ENCODE measurements at places on chromosomes 13 and 19.

DNA sequence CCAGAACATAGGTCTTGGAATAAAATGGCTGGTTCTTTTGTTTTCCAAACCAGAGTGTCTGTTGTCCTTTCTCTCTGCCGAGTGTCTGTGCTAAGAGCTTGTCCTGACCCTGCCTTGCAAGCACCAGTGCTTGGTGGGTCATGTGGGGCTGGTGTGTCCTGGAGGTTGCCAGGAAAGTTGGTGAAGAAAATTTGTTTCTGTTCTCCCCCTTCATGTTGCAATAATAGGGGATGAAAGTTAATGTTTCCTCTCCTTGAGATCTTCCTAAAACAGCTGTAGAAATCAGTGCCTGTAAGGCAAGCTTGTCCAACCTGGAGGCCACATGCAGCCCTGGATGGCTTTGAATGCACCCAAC is 2.7 kb downstream of the HAMP start:
- H3K27me3 ChIP-seq: peaks cover 2% of the 10 kb centered on the region
- H3K4me1 ChIP-seq: peaks cover 8% of the 10 kb centered on the region
- H3K27ac ChIP-seq: no peak overlapping the region
- H3K4me3 ChIP-seq: no peak overlapping the region
- no peaks in the 10 kb centered on the region for H3K36me3 ChIP-seq

DNA sequence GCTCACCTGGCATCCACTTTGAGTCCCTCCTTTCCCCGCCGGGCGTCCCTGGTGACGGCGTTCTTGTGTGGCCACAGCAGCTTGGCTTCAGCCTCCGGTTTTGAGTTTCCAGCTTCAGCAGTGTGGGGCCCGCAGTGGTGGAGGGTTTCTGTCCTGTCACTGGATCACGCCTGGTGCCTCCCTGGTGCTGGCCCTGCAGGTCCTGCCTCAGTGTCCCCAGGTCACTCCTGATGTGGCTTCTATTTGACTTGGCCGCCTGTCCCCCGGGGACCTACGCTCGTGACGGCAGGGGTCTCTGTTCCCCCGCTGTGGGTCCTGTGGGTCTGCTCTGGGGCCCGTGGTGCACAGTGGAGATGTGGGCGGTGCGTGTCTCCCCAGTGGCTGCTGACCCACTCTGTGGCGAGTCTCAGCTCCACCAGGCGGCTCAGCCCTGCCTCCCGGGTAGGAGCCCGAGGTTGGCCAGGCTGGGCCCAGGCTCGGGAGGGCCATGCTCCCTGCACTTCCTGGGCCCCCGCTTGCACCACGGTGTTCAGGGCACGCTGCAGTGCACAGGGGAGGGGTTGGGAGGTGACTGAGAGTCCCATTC is 1.9 kb downstream of the ATP4B start:
- no peak overlapping the region for H3K4me3 ChIP-seq
- no peak for DNase-seq
- no peaks in the 10 kb centered on the region for H3K36me3 ChIP-seq
- no peak overlapping the region for H3K27ac ChIP-seq
- H3K27me3 ChIP-seq: no peaks in the 10 kb centered on the region

DNA sequence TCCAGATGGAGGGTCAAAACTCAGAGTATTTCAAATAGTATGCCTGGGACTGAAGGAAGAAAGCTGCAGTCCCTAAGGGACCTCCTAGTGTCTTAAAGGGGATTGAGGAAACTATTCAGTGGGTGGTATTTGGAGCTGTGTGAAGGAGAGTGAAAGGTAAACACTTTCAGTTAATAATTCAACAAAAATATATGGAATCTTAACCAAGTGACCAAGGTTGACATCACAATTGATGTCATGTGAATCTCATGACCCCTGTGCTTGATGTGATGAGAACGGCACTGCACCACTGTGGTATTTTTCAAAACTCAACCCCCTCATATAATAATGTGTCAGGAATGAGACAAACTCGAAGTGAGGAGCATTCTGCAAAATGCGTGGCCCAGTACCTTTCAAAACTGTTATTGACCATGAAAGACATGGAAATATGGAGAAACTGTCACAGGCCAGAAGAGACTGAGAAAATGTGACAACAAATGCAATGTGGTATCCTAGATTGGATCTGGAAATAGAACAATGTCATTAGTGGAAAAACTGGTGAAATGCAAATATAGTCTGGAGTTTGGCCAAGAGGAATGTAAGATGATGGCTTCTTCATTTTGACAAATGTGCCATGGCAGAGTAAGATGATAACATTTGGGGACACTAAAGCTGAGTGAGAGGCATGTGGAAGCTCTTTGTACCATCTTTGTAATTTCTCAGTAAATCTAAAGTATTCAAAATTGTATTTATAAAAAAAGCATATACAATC is 553.9 kb downstream of the RFC3 start:
- no peak overlapping the region for H3K4me3 ChIP-seq
- H3K4me1 ChIP-seq: no peaks in the 10 kb centered on the region
- no peaks in the 10 kb centered on the region for H3K27me3 ChIP-seq
- no peak overlapping the region for H3K27ac ChIP-seq
- no peak for DNase-seq
- H3K36me3 ChIP-seq: no peaks in the 10 kb centered on the region

DNA sequence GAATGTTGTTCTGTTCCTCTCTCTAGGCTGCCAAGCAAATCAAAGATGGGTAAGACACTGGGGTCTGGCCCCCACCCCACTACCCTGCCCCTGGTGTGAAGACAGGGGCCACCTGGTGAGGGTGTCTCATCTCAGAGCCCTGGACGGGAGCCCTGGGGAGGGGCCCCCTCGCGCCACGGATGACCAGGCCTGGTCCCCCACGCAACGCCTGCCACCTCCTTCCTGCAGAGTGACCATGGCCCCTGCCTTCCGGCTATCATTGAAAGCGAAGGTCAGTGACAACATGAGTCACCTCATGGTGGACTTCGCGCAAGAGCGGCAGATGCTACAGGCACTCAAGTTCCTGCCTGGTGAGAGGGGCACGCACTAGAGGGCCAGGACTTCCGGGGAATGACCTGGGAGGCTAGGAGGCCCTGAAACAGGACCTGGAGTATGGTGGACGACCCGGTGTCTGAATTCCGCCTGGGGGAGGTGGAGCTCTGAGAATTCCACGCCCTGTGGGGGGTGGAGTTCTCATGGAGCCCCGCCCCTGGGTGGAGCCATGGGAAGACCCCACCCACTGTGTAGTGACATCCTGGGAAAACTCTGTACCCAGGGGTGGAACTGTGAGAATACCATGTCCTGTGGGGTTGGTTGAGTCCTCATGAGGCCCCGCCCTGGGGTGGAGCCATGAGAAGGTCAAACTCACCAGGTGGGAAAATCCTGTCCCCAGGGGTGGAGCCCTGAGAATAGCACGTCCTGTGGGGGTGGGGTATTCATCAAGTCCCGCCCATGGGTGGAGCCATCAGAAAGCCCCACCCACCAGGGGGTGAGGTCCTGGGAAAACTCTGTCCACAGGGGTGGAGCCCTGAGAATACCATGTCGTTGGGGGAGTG is 6.1 kb downstream of the FSD1 start:
- H3K27ac ChIP-seq: no peak overlapping the region
- H3K27me3 ChIP-seq: no peaks in the 10 kb centered on the region
- H3K36me3 ChIP-seq: peaks cover 29% of the 10 kb centered on the region
- DNase-seq: no peak

DNA sequence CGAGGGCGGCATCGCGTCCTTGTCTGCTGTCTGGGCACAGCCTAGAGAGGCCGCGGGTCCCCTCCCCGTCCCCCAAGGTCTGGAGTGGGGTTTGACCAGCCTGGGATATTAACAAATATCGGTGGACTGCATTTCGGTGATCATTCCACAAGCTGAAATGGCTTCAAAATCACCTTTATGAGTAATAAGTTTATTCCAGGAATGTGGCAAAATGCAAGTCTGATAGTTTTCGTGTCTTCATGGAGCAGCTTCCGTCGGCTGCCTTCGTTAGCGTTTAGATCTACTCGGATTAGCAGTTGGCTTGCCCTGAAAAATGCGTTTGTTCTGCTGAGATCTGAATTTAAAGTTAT is 1.1 kb upstream of the GJA3 start:
- no peak overlapping the region for H3K27ac ChIP-seq
- no peak overlapping the region for H3K4me3 ChIP-seq
- H3K27me3 ChIP-seq: peaks cover 86% of the 10 kb centered on the region
- no peaks in the 10 kb centered on the region for H3K4me1 ChIP-seq
- no peaks in the 10 kb centered on the region for H3K36me3 ChIP-seq

DNA sequence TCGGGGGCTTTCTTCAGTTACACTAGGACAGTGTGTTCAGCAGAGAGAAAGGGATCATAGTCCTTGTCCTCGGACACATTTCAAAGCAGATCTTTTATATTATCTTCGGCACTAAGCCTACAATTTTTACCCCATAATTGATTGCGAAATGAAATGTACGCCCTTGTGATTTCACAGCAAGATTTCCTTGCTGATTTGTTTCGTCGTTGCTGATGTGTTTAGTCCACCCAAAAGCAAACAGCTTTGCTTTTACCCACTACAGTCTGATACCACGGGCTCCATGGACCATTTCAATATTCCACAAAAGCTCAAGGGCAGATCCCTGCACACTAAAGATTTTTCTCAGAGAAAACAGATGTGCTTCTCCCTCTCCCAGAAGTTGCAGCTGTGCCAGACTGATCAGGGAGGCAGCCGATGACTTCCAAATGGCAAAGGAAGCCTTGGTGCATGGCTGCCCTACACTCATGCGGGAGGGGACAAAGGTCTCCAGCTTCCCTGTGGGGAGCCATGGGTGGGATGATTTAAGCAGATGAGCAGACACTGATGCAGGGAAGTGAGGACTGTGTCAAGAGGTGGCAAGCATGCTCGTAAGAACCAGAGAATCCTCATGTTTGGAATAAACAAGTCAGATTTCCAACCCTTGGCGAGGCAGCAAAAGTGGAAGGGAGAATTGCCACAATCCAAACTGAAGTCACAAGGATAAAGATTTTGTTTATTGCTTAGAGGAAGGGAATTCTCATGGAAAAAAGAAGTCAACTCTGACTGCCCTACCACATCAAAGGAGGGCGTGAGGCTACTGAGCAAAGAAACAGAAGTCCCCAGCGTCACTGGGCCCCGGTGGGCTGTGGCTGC is 81.1 kb downstream of the STK24 start:
- H3K27me3 ChIP-seq: no peaks in the 10 kb centered on the region
- no peak for DNase-seq
- H3K4me1 ChIP-seq: peaks cover 12% of the 10 kb centered on the region
- H3K36me3 ChIP-seq: peaks cover 9% of the 10 kb centered on the region
- H3K4me3 ChIP-seq: no peak overlapping the region
- no peak overlapping the region for H3K27ac ChIP-seq

DNA sequence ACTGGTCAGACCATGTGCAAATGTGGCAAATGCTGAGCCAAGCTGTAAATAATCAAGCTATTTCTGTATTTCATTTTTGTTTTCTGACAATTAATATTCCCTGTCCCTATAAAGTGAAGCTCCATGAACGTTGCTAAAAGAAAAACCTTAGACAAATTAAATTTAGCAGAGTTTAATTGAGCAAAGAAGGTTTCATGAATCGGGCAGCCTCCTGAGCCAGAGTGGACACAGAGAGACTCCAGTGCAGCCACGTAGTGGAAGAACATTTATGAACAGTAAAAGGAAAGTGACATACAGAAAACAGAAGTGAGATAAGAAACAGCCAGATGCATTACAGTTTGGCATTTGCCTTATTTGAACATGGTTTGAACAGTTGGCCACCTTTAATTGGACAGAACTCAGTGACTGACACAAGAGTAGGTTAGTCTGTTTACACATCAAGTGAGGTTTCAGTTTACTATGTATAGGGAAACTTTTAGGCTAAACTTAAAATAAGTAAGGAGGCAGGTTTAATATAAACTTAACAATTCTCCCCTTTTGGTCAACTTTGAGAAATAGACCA is 69.7 kb downstream of the UFM1 start:
- no peaks in the 10 kb centered on the region for H3K27me3 ChIP-seq
- H3K36me3 ChIP-seq: no peaks in the 10 kb centered on the region
- no peak for DNase-seq
- H3K4me1 ChIP-seq: no peaks in the 10 kb centered on the region
- no peak overlapping the region for H3K27ac ChIP-seq

GRCh38 chr19:35069696-35070095 is 28.2 kb downstream of the HPN start:
- no peaks in the 10 kb centered on the region for H3K36me3 ChIP-seq
- H3K4me3 ChIP-seq: no peak overlapping the region
- H3K27me3 ChIP-seq: no peaks in the 10 kb centered on the region
- peaks cover 8% of the 10 kb centered on the region for H3K4me1 ChIP-seq
- DNase-seq: no peak

DNA sequence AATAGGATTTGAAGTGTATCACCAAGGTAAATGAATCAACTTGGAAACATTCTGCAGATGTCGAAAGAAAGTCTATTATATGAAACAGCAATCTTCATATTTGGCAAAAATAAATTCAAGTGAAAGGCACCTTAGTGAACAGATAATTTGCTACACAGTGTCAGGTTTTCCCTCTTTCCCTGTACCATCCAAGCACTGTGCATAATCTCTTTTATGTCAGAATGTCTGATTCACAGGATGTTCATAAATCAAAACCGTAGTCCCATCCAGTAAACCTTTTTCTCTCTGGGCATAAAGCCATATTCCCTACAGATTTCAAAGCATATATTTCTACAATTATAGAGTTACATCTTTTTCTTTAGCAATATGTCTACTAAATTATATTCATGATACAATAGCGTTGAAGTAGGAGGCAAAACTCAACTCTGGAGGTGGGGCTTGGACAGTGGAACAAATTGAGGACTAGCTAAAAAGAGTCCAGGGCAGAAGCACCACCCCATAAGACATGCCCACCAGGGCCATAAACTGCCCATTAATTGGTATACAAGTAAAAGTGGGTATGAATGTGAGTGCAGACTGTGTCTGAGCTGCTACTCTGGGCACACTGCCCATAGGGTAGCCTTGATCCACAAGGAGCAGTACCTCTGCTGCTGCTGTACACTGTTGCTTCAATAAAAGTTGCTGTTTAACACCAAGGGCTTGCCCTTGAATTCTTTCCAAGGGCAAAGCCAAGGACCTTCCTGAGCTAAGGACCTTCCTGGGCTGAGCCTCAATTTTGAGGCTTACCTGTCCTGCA is 72.1 kb upstream of the MYCBP2 start:
- H3K4me1 ChIP-seq: no peaks in the 10 kb centered on the region
- no peak for DNase-seq
- no peaks in the 10 kb centered on the region for H3K36me3 ChIP-seq
- no peak overlapping the region for H3K4me3 ChIP-seq
- H3K27me3 ChIP-seq: no peaks in the 10 kb centered on the region

DNA sequence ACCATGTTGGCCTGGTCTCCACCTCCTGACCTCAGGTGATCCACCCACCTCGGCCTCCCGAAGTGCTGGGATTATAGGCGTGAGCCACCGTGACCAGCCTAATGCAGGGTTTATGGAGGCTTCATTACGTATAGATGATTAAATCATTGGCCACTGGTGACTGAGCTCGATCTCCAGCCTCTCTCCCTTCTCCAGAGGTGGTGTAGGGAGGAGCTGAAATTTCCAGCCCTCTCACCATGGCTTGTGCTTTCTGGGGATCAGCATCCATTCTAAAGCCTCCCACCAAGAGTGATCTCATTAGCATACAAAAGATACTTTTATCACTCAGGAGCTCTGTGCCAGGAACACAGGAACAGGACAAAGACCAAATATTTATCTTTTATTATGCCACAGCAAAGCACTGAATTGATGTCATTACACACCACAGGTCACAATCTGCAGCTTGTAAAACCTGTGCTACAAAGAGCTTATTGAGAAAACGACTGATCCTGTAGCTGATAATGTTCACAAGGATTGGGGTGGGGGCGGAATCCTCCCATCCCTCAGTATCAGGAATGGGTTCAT is 32.4 kb downstream of the RHPN2 start:
- no peaks in the 10 kb centered on the region for H3K4me1 ChIP-seq
- no peaks in the 10 kb centered on the region for H3K27me3 ChIP-seq
- H3K36me3 ChIP-seq: peaks cover 5% of the 10 kb centered on the region
- H3K4me3 ChIP-seq: no peak overlapping the region
- DNase-seq: no peak

- H3K27me3 ChIP-seq: no peaks in the 10 kb centered on the region
- H3K4me1 ChIP-seq: no peaks in the 10 kb centered on the region
- no peaks in the 10 kb centered on the region for H3K36me3 ChIP-seq
- no peak for DNase-seq
- no peak overlapping the region for H3K27ac ChIP-seq
Observed at GRCh38 chr13:68174893-68175292, 944.8 kb upstream of the PCDH9 start.
